ENCODE measurements at places on chromosomes 12 and 14. TPM values are rescaled to one million over a fixed set of nuclear protein-coding genes. Genes with fewer than 3 reads are reported as not detected.

ANG gene
- 5.0 TPM for polyA plus RNA-seq

VDR gene
- polyA plus RNA-seq: 0.47 TPM

DNA sequence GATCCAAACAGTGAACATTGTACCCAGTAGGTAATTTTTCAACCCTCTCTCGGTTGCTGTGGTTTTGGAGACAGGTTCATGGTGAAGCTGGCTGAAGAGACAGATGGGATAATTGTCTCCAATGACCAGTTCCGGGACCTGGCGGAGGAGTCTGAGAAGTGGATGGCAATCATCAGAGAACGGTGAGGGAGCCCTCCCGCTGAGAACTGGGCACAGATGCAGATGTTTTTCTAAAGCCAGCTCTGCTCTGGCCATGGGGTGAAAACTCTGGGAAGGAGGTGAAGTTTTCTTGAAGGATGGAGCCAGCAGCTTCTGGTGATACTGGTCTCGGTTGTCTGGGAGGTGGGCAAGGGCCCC, 6.2 kb downstream of the KHNYN start:
- no peak for DNase-seq

GRCh38 chr14:74932401-74932901, 9.4 kb upstream of the RPS6KL1 start:
- DNase-seq: peak; percentile 90

DNA sequence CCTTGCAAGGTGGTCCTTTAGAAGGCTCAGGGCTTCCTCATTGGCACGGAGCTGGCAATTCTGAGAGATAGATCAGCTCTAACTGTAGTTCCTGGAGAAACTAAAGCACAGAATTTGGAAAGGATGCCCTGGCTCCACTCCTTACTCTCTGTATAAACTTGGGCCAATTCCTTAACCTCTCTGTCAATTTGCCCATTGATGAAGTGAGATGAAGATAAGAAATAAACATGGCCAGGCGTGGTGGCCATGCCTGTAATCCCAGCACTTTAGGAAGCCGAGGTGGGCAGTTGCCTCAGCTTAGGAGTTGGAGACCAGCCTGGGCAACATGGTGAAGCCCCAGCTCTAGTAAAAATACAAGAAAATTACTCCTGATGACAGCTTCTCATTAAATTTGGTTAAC, 34.0 kb upstream of the COX6A1 start:
- DNase-seq: no peak

GRCh38 chr14:72651714-72652113, 242.2 kb downstream of the DPF3 start:
- no peak for DNase-seq
